ENCODE measurements at places on chromosomes 3 and 15.
A peak's percentile ranks its signal among the peaks of the same experiment; 100 is the strongest.

GRCh38 chr3:74606996-74607395 is 7.5 kb downstream of the CNTN3 start:
- DNase-seq = no peak

GRCh38 chr15:64096668-64097384 is 1.0 kb downstream of the SNX1 start:
- peak; percentile 25 for DNase-seq

- no peak for DNase-seq
These were observed 1.4 kb downstream of the PLCB2 start for GRCh38 chr15:40306371-40306770.

DNA sequence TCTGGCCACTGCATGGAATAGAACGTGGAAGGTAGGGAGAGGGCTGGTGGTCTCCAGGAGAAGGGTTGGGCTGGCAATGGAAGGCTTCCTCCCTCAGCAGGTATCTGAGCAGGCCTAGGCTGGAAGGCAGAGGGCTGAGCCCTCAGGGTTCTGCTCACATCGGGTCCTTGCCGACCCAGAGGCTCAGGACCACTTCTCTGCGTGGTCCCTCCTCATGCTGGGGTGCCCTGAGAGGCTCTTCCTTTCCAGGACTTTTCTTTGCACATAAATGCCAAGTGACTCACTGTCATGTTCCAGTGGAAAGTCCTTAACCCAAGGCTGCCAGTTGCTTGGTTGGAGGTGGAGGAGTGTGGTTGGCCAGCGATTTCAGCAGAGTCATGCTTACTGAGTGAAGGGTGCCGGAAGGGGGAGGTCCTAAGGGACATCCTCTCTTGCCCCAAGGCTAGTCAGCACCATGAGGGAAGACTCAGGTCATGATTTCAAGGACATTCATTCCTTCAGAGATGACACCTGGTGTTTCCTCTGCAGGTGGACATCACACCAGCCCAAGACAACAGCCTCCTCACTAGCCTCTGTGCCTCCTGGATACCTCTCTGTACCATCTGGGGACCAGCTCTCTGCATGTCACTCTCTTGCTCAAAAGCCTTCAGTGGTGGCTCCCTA is 8.2 kb downstream of the SLC6A6 start:
- DNase-seq = peak; percentile 74

GRCh38 chr3:54240-54639 is 142.3 kb upstream of the CHL1 start:
- DNase-seq = no peak

DNA sequence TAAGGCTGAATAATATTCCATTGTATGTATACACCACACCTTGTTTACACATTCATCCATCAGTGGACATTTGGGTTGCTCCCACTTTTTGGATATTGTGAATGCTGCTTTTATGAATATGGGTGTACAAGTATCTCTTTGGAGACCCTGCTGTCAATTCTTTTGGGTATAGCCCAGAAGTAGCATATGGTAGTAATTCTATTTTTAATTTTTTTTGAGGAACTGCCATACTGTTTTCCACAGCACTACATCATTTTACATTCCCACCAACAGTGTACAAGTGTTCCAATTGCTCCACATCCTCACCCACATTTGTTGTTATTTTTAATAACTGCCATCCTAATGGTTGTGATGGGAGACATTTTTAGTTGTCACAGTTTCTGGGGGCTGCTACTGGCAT is 69.9 kb upstream of the PSMD6 start:
- DNase-seq = no peak

- no peak for DNase-seq
These were observed 238.0 kb downstream of the MEX3B start for GRCh38 chr15:81807806-81808205.

DNA sequence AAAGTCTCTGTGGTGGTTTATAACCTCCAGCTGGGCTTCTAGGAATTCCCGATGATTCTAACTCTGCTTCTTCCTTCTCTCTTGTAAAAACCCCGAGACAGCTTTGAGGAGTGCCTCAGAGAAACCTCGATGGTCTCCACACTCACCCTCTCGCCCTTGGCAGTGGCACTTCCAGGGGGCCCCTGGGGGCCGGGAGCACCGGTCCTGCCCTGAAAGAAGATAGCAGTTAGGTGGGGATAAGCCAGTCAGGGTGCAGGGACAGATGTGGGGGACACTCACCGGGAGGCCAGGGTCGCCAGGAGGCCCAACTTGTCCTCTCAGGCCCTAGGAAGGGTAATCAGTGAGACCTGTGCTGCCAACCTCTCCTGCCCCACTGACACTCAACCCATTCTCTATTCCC is 9.7 kb downstream of the COL7A1 start:
- no peak for DNase-seq

GRCh38 chr3:21621181-21621651 is 129.8 kb downstream of the ZNF385D start:
- DNase-seq = peak; percentile 32

DNA sequence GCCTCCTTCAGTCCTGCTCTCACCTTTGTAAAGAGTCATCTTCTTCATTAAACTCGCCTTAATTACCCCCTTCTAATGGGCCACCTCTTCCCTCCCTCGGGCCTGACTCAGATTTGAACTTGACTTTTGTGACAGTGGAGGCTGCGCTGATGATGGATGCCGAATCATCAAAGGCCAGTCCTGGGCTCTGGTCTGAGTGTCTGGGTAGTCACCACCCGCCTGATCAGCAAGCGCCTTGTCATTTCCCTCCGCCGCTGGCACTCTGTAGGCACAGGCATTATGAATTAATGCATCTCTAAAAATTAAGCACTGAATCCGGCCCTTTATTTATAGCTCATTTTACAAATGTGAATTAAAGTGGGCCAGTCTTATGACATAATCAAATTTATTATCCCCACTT is 116.7 kb upstream of the PROK2 start:
- no peak for DNase-seq

GRCh38 chr3:98821063-98821462 is 57.9 kb downstream of the ST3GAL6 start:
- no peak for DNase-seq

GRCh38 chr3:120524171-120524923 is 71.8 kb upstream of the NDUFB4 start:
- DNase-seq = peak; percentile 29

DNA sequence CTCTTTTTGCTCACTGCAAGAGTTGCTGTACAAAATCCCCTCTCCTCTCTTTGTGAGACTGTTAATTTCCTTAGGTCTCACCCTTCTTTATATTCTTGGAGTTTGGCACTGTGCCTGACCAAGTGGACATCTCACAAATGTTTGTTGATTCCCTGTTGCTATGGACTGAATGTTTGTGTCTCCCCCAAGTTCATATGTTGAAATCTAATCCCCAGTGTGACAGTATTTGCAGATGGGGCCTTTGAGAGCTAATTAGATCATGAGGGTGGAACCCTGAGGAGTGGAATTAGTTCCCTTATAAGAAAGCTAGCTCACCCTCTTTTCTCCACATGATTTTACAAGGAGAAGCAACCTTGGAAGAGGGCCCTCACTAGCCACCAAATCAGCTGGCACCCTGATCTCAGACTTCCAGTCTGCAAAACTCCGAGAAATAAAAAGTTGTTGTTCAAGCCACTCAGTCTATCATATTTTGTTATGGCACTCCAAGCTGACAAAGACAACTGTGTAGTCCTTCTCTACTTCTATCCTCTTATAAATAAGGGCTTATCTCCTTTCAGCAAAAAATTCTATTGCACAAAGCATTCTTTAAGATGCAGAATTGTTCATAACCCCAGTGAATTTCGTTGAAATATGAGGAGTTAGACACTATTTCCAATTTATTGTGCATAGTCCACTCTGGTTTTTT is 65.5 kb upstream of the NPHP3 start:
- DNase-seq = no peak

DNA sequence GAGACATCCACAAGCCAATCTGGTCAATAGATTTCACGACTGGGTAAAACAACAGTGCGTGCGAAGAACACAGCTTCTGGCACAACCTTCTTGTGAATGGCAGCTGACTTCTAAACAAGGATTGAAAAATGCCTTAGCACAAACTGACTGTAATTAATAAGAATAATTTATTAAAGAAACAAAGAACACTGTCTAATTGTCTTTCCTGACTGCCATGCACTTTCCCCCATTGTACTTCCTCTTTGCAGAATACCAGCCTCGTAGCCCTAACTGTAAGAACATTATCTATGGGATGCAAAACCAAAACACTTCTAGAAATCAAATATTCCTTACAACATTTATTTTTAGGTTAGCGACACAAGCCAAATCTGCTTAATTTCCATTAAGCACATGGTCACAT is 6.5 kb downstream of the FOXP1 start:
- no peak for DNase-seq

DNA sequence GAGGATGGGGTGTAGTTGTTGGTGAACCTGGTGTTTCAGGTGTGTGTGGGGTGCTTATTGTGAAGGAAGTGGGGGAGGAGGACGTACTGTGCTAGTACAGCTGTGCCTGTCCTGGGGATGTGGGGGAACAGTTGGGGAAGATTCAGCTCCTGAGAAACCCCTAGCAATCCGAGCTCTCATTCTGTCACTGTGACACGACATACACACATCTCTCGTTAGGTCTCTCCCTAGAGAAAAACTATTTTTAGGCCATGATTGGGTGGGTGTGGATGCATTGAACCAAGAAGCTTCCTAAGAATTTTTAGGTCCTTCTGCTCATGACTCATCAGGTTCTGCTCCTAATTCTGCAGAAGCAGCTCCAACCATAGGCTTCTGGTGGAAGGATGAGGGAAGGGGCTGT is 54.3 kb downstream of the SLC30A4 start:
- DNase-seq = no peak

- peak; percentile 59 for DNase-seq
These were observed 153.3 kb downstream of the P3H2 start for GRCh38 chr3:189967254-189967865.

DNA sequence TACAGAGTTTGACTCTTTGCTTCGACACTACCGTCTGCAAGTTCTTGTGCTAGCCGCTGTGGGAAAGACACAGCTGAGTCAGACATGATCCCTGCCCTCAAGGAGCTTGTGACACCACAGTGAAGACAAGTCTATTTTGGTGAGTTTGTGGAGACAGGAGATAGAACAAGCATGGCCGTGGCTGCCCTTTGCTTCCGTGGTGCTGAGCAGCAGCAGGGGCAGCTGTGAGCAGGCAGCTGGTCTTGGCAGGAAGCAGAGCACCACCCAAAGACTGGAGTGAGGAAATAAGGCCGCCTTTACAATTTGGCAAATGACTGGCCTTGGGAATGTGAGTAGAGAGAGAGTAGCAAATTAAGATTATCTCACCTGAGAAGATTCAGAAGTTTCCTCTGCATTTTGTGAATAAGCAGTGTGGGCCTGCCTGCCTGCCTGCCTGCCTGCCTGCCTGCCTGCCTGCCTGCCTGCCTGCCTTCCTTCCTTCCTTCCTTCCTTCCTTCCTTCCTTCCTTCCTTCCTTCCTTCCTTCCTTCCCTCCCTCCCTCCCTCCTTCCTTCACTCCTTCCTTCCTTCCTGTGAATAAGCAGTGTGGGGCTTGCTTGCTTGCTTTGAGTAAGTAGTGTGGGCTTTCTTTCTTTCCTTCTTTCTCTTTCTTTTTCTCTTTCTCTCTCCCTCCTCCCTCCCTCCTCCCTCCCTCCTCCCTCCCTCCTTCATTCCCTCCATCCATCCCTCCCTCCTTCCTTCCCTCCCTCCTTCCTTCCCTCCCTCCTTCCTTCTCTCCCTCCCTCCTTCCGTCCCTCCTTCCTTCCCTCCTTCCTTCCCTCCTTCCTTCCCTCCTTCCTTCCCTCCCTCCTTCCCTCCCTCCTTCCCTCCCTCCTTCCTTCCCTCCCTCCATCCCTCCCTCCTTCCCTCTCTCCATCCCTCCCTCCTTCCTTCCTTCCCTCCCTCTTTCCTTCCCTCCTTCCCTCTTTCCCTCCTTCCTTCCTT is 1.6 kb upstream of the GCNT3 start:
- DNase-seq = no peak

- peak; percentile 72 for DNase-seq
These were observed 72.7 kb downstream of the ZNF621 start for GRCh38 chr3:40597441-40597840.

DNA sequence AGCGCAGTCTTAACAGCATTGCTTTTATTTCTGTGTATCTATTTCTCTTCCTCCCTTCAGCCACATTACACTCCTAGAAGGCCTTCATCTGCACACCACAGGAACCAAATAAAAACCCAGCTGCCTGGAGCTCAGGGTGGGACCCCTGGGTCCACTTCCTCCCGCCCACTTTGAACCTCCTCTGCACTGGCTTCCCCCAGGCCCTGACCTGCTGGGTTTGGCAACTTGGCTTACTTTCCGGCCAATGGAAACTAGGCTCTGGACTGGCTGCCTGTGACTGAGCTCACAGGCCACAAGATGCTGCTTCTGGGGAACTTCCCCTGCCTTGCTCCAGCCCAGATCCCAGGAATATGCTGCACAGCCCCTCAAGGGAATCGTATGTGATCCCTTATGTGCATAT is 89.8 kb downstream of the SEMA5B start:
- no peak for DNase-seq

GRCh38 chr3:61520966-61521628 is 40.3 kb upstream of the PTPRG start:
- no peak for DNase-seq

DNA sequence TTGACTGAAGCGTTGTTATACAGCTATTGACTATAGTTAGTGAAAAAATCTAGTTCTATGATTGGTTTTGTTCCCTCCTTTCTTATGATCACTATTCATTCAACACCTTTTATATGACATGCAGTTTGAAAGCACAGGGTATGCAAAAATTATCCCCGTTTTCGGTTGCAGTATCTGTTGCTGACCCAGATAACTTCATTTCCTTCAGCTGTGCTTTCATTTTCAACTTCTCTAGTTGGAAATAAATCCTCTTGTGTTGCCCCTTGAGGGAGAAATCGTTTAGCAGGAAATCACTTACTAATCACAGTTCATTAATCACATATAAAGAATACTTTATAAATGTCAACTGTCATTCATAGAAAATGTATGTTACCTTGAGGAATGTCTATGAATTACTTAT is 55.1 kb downstream of the MBNL1 start:
- DNase-seq = no peak
